Stomach (tissue), 19 donors: ENCODE measurements at places on chromosomes 13 and 19.

DNA sequence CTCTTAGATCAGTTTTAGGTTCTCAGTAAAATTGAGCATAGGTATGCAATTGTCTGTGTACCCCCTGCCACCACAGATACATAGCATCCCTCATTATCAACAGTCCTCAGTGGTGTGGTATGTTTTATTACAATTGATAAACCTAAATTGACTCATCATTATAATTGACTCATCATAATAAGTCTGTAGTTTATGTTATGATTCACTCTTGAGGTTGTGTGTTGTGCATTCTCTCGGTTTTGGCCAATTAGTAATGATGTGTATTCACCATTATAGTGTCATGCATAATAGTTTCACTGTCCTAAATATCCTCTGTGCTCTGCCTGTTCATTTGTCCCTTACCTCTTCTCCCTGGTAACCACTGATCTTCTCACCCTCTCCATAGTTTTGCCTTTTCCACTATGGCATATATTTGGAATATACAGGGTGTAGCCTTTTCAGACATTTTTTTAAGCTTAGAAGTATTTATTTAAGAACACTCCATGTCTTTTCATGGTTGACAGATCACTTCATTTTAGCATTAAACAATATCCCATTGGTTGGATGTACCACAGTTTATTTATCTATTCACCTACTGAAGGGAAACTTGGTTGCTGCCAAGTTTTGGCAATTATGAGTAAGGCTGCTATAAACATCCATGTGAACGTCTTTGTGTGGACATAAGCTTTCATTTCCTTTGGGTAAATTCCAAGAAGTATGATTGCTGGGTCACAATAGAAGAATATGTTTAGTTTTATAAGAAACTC is 1620.6 kb upstream of the MIR17HG start:
- DNase-seq: no peak

DNA sequence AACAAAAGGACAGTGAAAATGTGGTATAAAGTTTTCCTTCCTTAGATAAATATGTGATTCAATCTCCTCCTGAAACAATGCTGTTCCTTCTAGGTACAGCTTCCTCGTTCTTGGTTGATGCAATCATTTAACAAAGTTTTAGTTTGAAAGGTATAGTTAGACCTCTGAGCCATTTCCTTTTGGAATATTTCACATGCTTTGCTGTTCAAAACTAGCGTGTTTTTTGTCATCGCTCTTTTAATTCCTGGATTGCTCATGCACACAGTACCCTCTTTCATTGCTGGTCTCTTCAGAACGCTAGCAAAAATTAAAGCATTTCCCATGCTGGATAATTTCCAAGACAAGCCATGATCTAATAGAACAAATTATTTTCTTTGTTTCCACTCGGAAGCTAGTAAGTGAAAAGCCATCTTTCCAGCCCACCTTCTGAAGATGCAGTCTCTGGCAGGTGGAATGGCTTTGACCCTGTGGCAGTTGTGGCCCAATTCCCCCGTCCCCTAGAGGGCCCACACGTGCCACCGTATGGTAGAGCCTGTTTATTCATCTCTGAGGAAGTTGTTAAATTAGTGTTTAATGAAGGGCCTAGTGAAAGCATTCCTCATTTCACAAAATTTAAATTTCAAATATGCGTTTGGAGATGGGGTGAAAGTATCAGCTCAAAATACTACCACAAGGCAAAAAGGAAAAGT is 1040.6 kb upstream of the SLC10A2 start:
- peak; percentile 15 for DNase-seq

DNA sequence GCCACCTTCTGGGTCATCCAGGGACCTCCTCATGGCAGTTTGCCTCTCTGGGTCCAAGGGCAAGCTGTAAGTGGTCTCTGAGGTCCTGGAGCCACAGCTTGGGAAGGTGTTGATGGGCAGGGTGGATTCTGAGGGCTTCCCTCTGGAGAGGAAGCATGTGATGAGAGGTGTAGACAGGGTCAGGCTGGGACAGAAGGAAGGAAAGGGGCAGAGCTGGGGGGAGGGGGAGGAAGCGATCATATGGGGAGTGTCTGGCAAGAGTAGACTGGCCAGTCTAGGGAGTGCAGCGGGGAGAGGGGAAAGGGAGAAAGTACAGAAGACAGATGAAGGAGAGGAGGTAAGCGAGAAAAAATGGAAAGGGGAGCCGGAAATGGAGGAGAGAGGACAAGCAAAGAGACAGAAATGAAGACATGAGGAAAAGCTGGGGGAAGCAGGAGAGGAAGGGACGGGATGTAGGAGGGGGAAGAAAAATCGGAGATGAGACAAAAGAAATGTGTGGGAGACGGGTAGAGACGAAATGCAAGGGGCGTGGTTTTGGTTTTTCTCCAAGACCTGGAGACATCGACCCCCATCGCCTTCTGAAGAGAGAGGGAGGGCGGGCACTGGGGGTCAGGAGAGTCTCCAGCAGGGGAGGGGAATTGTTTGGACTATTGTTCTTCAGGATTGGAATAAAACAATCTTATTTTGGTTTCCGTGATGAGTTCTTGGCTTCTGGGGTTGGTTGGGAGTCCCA is 26.6 kb downstream of the ZSWIM9 start:
- no peak for DNase-seq

DNA sequence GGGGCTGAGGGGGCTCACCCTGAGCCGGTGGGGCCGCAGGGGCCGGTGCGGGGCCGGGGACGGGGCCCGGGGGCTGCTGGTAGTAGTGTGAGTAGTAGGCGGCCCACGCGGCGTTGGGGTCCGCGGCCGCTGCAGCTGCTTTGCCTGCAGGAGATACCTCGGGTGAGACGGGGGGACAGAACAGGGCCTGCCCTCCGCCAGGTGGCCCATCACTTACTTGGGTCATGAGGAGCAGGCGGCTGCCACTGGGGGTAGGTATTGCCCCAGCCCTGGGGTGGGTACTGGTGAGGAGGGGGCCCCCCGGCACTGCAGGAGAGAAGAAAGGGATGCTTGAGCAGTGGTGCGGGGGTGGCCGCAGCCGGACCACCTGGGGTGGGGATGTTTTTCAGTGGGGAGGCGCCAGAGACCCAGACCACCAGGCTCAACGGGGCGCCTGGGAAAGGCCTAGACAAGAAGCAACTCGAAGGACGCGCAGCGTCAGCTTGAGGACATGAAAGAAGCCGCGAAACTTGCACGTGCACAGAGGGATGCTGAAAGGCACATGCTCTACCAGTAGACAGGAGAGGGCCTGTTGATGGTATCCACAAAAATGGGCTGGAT is 8.9 kb downstream of the KHSRP start:
- DNase-seq: no peak

- no peak for DNase-seq
Measured at GRCh38 chr19:6750062-6750461, 10.6 kb downstream of the TRIP10 start.

DNA sequence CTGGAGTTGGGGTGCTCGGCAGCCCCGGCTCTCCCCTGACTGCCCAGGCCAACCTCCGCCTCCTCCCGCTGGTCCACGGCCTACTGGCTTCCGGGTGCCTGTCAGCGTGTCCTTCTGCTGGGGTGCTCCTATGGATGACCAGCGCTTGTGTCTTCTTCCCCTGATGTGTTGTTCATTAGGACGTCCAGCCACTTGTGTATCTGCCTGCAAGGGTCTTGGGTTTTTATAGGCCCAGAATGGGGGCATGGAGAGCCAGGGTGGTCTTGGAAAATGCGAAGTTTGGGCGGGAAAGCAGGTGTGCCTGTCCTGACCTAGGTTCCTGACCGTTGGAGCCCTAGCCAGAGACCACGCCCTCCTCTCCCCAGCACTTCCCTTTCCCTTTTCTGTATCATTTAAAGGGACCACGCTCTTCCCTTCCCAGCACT is 139.8 kb downstream of the SLITRK5 start:
- DNase-seq: no peak

GRCh38 chr13:23806874-23807526 is 82.2 kb downstream of the MIPEP start:
- DNase-seq: no peak

GRCh38 chr13:93765062-93765461 is 538.5 kb downstream of the GPC6 start:
- no peak for DNase-seq

GRCh38 chr19:3506384-3507340 is 551 bp downstream of the FZR1 start:
- peak; percentile 70 for DNase-seq

DNA sequence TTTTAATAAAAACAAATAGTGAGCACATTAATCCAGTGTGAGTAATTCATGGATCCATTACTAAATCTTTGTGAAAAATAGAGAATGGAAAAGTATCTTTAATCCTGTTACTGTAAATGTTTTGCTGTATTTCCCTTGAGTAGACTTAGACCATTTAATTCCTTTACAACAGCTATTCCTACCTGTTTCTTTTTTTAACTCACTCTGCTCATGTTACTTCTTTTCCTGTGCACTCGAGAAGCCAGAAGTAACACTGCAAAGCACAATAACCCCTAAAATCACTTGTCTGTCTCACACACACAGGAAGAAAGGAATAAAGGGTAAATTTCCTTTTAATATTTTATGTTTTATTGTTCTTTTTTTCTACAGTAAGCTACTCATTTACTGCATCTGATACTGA is 244.3 kb downstream of the SHISA2 start:
- no peak for DNase-seq

- DNase-seq: no peak
Measured at GRCh38 chr13:59745392-59745788, 418.3 kb downstream of the DIAPH3 start.

DNA sequence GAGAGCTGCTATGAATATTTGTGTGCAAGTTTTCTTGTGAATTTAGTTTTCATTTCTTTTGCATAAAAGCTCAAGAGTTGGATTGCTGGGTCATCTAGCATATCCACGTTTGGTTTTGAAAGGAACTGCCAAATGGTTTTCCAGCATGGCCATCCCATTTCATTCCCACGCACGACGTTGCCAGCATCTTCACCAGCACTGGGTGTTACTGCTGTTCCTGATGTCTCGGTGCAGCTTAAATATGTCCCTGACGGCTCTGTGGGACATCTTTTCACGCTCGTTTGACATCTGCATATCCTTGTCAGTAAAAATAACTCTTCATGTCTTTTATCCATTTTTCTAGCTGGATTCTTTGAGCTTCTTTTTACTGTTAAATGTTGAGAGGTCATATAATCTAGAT is 123.7 kb downstream of the ATP11A start:
- DNase-seq: no peak

GRCh38 chr13:44698066-44698465 is 121.9 kb upstream of the TSC22D1 start:
- peak; percentile 12 for DNase-seq

GRCh38 chr13:28705461-28706083 is 13.2 kb downstream of the SLC46A3 start:
- DNase-seq: no peak

- peak; percentile 60 for DNase-seq
Measured at GRCh38 chr19:13053238-13053637, 49.4 kb downstream of the LYL1 start.

- DNase-seq: no peak
Measured at GRCh38 chr13:27211771-27212364, 39.5 kb upstream of the RPL21 start.

- DNase-seq: peak; percentile 73
Measured at GRCh38 chr19:47699360-47699917, 13.8 kb upstream of the EHD2 start.

DNA sequence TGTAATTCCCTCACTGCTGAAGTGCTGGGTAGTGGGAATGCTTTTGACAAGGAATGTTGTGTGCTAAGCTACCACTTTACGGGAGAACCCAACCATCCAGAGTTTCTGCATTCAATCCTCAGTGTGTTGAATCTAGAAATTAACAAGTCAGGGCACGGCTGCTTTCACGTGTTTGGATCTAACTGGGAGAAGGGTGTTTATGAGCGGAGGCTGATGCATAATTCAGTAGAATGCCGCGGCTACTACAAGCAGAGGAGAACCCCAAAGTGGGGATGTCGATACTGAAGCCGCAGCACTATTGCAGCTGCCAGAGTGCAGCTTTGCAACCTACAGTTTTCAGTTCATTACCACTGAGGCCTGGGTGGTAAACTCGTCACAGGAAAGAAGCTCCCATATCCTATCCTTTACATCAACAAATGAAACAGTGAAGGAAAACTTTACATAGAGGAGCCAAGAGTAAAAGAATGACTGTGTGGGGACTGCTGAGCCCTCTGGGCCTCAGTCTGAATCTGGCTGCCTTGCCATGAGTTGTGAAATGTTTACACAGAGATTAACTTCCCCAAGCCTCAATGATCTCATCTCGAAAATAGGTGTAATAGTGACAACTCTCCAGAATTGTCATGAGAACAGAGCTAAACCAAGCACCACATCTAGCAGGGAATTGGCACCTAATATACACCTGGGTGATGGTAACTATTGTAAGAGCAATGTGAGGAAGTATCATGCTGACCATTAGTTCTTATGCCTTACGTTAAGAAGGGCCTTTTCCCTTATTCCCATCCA is 531.7 kb downstream of the MYO16 start:
- no peak for DNase-seq

DNA sequence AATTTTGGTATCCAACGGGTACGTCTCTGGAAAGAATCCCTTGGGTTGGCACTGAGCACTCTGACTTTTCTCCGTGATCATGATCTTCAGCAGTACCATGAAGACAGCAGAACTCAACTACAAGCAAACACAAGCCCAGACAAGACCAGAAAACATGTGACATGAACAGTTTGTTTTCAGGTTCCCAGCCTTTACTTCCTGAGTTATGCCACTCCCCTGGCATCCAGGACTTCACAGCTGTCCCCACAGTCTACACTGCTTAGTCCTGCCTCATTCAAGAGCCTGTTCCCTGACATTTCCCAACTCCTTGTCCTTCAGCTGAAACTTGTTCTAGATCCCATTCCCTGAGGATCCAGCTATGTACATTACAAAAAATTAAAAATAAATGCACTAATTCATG is 4.9 kb upstream of the N4BP2L1 start:
- no peak for DNase-seq

DNA sequence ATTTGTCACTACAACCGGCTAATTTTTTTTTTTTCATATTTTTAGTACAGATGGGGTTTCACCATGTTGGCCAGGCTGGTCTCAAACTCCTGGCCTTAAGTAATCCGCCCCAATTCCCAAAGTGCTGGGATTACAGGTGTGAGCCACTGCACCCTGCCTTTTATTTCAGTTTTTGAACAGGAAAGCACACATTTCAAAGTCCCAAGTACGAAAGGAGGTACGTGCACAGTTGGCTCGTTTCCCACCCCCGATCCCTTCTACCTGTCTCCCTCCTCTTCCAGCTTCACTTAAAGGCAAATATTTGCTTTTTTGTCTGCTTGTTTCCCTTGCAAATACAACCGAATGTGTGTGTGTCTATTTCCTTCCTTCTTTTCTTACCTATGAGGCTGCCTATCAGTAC is 30.5 kb downstream of the ZIC5 start:
- no peak for DNase-seq

- no peak for DNase-seq
Measured at GRCh38 chr19:41895745-41896580, 13.0 kb downstream of the ARHGEF1 start.
